A549 treated with dexamethasone at 1 μM for 4 hours (cell line): ENCODE measurements at places on chromosomes 7 and 10. TPM values are rescaled to one million over a fixed set of nuclear protein-coding genes. Genes with fewer than 3 reads are reported as not detected.

The NKX1-2 gene
- 0.02 to 0.08 TPM (median 0.05 TPM) in 4 of 5 replicates, not detected in the other for total RNA-seq

The RARRES2 gene
- 0.28 TPM in 1 of 5 replicates, not detected in the others for total RNA-seq

The RAB19 gene
- total RNA-seq, result not detected in 5 replicates

The NPTX2 gene
- 0.12 to 0.27 TPM (median 0.20 TPM) in 5 replicates for total RNA-seq

The TPK1 gene
- 1.9 to 3.6 TPM (median 3.2 TPM) in 5 replicates for total RNA-seq

The TIAL1 gene
- total RNA-seq, result 87.9 to 95.9 TPM (median 90.9 TPM) in 5 replicates

The COPS6 gene
- 155 to 191 TPM (median 173 TPM) in 5 replicates for total RNA-seq

The C10orf62 gene
- total RNA-seq, result 0.07 to 0.20 TPM (median 0.11 TPM) in 4 of 5 replicates, not detected in the other

The MTERF1 gene
- 12.0 to 14.7 TPM (median 13.6 TPM) in 5 replicates for total RNA-seq

The GIMAP5 gene
- 0.09 TPM in 2 of 5 replicates, not detected in the others for total RNA-seq

The IFRD1 gene
- total RNA-seq, result 27.0 to 30.2 TPM (median 28.6 TPM) in 5 replicates

The CTAGE4 gene
- total RNA-seq, result 0.05 TPM in 2 of 5 replicates, not detected in the others

The HOXA13 gene
- 2.0 to 3.1 TPM (median 2.6 TPM) in 5 replicates for total RNA-seq

The CNPY1 gene
- not detected in 5 replicates for total RNA-seq

The CAV1 gene
- 574 to 718 TPM (median 675 TPM) in 5 replicates for total RNA-seq

The EPHA1 gene
- 0.13 to 0.14 TPM in 2 of 5 replicates, not detected in the others for total RNA-seq

The PLEKHS1 gene
- total RNA-seq, result 0.03 to 0.05 TPM (median 0.04 TPM) in 4 of 5 replicates, not detected in the other

The HIF1AN gene
- total RNA-seq, result 9.8 to 26.0 TPM (median 21.0 TPM) in 5 replicates

The DENND2A gene
- 0.59 to 1.1 TPM (median 0.78 TPM) in 5 replicates for total RNA-seq

The CALML3 gene
- total RNA-seq, result 0.02 TPM in 1 of 5 replicates, not detected in the others

The NPSR1 gene
- total RNA-seq, result not detected in 5 replicates

The SVOPL gene
- not detected in 5 replicates for total RNA-seq

The BEND7 gene
- total RNA-seq, result 7.5 to 10.1 TPM (median 8.7 TPM) in 5 replicates

The ZNF775 gene
- total RNA-seq, result 3.7 to 6.8 TPM (median 4.9 TPM) in 5 replicates

The GPR26 gene
- total RNA-seq, result not detected in 5 replicates

The PLCE1 gene
- 7.0 to 10.3 TPM (median 9.7 TPM) in 5 replicates for total RNA-seq

The CDK14 gene
- total RNA-seq, result 0.07 to 0.61 TPM (median 0.13 TPM) in 5 replicates

The FAM204A gene
- total RNA-seq, result 43.0 to 68.3 TPM (median 50.7 TPM) in 5 replicates
